GM03348 (cell line): ENCODE measurements at places on chromosomes 3 and 15.
A peak's percentile ranks its signal among the peaks of the same experiment; 100 is the strongest.

DNA sequence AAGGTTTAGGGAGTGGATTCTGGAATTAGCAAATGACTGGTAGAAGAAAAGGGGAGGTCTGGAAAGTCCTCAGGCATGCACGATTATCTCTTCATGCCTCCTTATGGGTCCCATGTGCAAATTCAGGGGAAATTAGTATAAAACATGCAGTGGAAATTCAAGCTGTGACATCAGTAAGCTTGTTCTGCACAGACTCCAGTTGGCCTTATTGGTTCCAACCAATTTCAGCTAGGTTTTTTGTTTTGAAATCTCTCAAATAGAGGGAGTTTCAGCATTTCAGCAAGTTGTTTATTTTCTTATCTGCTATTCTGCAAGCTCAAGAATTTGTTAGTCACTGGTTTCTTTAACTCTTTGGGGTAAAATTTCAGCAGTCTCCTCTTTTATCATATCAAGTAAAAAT lies 774 bp upstream of the TMCO5A start:
- no peak for DNase-seq

DNA sequence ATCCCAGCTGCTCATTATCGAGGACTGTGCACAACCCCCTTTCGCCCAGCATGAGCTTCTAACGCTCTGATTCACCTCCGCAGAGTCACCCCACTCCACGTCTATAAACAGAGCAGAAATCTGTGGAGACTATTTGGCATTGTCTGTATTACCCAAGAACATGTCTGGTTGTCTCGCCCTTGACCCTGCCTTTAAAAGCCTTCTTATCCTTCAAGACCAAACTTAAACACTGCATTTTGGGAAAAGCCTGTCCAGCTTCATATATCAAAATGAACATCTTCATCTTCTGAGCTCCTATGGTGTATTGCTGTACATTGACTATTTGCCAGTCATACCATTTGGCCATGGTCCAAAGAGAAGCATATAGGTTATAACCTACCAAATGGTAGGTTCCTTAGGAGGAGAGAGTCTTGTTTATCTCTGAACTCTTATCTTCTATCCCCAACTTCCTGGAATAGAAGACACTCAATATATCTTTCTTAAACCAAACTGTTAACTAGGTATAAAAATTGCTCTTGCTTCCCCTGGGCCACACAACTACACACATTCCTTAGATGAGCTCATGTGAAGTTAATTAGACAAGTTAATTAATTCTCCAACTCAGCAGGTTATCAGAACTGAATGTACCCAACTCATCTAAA lies 90.1 kb downstream of the FBN1 start:
- DNase-seq = peak; percentile 71

- no peak for DNase-seq
Measured at GRCh38 chr15:70252056-70252950, 154.6 kb upstream of the TLE3 start.

GRCh38 chr15:94298364-94298763 lies 67.0 kb downstream of the MCTP2 start:
- DNase-seq = no peak

DNA sequence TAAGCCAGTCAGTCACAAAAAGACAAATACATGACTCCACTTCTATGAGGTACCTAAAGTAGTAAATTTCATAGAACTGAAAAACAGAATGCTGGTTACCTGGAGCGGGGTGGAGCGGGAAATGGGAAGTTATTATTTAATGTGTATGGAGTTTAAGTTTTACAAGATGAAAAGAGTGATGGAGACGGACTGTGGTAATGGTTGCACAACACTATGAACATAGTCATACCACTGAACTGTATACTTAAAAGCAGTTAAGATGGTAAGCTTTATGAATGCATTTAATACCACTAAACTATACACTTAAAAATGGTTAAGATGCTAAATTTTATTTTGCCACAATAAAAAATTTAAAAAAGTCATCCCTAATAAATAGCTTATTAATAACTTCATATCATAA lies 23.2 kb downstream of the SFMBT1 start:
- DNase-seq = no peak

- peak; percentile 85 for DNase-seq
Measured at GRCh38 chr3:42839616-42840015, 30.4 kb downstream of the ACKR2 start.

GRCh38 chr3:124650798-124651197 lies 79.5 kb upstream of the UMPS start:
- DNase-seq = no peak

GRCh38 chr3:87052499-87053260 lies 61.7 kb upstream of the VGLL3 start:
- no peak for DNase-seq
